ENCODE measurements at places on chromosomes 13 and 19. TPM values are rescaled to one million over a fixed set of nuclear protein-coding genes. Genes with fewer than 3 reads are reported as not detected.

The OR7A5 gene
- 0.13 TPM for polyA plus RNA-seq

The ATP8B3 gene
- polyA plus RNA-seq: 2.8 TPM

The BRME1 gene
- 0.57 TPM for polyA plus RNA-seq

The MYADM gene
- 16.8 TPM for polyA plus RNA-seq

The FIZ1 gene
- polyA plus RNA-seq: 2.7 TPM

The ZNF528 gene
- polyA plus RNA-seq: 11.1 TPM

The NPAS1 gene
- polyA plus RNA-seq: 0.81 TPM

The TNFSF11 gene
- polyA plus RNA-seq: not detected

The KCNN4 gene
- polyA plus RNA-seq: 10.5 TPM

The CRB3 gene
- polyA plus RNA-seq: 6.1 TPM

The FFAR2 gene
- polyA plus RNA-seq: not detected

The VMAC gene
- 3.0 TPM for polyA plus RNA-seq

The SHANK1 gene
- 0.82 TPM for polyA plus RNA-seq

The TINCR gene
- 20.3 TPM for polyA plus RNA-seq

The ZNF20 gene
- 2.4 TPM for polyA plus RNA-seq

The PDE4C gene
- polyA plus RNA-seq: 0.03 TPM

The DNAAF3 gene
- 14.3 TPM for polyA plus RNA-seq

The CFAP97D2 gene
- not detected for polyA plus RNA-seq

The SLC8A2 gene
- 0.17 TPM for polyA plus RNA-seq

The LACC1 gene
- polyA plus RNA-seq: 6.5 TPM

DNA sequence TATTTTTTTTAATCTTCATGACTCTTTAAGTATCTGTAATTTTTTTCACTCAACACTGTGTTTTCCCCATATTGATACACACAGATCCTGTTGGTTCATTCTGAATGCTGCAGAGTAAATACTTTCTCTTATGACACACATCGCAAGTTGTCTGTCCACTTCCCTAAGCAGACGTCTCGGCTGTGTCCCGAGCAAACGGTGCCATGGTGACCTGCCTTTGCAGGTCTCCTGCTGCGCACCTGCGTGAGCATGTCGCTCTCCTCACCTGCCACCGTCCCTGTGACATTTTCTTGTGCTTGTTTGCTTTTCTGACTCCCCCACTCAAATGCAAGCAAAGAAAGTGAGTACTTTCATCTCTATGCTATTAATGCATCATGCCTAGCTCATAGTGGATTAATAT is 57.8 kb downstream of the CCDC70 start:
- DNase-seq: no peak

- no peak for DNase-seq
These were observed 141.9 kb downstream of the TEX29 start for GRCh38 chr13:111462221-111462764.

GRCh38 chr19:55345818-55346724 is 6.4 kb downstream of the KMT5C start:
- DNase-seq: no peak

DNA sequence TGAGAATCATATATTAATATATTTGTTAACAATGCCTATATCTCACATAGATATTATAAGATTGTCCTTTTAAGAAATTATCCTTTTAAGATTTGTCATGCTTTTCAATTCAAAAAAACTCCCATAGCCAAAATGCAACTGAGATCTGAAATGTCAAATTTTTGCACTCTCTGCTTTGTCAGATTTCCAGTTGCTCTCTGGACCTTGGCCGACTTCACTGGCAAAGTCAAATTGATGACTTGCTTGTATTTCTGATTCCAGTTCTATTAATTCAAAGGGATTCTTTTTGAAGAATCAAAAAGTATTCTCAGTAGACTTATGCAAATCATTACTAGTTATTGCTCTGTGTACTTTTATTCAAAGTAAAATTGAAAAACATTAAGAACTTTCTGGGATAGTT is 101.2 kb upstream of the SCEL start:
- no peak for DNase-seq

GRCh38 chr13:39498471-39499114 is 104.4 kb downstream of the LHFPL6 start:
- no peak for DNase-seq

- no peak for DNase-seq
These were observed 38.7 kb upstream of the LDLR start for GRCh38 chr19:11050323-11051114.

DNA sequence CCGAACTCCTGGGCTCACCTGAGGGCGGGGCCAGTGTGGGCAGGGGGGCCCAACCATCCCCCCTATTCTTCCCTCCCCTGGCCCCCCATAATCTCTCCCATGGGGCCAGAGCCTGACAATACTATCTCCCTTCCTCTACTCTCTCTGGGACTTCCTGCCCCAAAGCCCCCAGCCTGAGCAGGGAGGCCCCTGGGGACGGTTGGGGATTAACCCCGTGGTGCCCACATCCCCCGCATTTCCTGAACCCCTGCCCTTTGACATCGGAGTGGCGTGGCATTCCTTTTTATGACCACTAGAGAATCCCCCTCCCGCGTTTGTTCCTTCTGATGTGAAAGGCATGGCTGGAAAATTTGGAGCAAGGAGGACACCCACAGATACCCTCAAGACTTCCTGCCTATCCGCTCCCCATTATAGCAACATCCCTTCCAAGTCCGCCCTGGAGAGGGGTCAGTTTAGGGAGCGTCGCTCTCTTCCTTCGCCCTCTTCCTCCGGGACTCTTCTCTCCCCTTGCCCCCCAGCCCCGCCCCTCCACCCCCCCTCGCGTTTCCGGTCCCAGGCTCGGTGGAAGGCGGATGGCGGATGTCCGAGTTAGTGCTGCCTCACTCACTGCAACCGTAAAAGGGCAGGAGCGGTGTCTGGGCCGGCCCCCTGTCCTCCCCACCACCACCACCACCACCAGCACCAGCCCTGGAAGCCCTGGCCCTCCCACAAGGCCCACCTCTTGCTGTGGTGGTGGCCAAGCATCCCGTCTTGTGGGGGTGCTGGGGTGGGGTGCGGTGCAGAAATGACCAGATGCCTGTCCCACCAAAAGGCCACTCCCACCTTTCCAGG is 1.8 kb downstream of the VASP start:
- DNase-seq: no peak

GRCh38 chr19:6718111-6718740 is 2.2 kb downstream of the C3 start:
- DNase-seq: no peak

DNA sequence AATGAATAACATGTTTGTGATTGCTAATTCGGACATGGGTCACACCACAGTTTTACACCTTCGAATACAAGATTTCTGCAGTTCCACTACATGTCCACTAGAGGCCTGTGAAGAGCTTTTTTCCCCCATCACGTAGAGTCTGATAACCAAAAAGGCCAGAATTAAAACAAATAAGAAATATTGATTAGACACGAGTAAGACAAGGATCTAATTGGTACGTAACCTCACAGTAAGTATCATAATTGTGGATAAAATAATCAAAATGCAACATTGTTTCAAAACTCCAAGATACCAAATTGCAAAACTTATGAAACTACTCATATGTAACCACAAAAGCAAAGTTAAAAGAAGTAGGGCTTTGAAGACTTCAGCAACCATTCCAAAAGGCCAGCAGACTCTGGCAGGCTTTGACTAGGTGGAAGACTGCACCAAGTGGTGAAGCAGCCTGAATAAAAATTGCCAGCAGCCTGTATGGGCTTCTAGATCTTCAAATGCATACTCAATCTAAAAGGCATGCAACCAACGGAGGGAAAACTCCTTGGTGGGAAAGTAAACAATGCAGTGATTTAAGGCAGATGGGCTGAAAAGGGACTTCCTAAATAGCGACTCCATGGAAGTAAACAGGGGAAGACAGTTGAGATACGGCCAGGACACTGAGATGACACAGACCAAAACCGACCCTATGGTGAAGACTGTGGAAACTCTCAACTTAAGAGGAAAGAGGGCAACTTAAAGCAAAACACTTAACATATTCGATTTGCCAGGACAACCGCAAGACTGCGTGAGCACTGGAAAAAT is 56.7 kb downstream of the STARD13 start:
- no peak for DNase-seq

DNA sequence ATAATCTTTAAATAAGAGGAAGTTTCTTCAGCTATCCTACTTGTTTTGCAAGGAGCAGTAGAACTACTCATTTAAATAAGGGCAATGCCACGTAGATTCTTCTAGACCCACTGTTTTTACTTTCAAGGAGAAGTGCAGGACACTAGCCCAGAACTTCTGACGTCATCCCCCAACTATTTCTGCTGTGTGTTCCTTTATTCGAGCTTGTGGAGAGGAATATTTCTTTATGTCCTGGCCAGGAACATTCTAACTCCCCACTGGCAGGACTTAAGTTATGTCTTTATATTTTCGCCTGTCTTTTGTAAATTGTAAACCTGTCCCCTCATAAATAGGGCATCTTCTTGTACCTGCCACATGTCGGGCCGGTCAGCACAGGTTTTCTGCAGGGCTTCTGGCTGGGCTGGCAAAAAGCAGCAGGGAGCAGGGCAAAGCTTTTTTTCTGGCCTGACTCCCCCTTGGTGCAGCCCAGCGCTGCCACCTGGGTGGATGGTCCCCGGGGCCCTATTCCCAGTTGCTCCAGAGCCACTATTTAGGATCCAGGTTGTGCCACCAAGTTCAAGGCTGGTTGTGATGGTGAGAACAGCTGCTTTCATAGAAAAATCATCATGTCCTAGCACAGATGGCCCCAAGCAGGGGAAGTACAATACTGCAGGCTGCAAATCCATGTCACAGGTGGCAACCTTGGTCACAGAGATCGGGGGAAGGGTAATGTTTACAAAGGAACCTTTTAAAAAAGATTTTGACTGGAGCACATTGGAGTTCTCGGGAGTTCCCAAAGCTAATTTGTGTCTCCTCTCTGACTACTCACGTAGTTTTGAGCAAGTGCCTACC is 1.8 kb downstream of the MBNL2 start:
- DNase-seq: peak; percentile 52

DNA sequence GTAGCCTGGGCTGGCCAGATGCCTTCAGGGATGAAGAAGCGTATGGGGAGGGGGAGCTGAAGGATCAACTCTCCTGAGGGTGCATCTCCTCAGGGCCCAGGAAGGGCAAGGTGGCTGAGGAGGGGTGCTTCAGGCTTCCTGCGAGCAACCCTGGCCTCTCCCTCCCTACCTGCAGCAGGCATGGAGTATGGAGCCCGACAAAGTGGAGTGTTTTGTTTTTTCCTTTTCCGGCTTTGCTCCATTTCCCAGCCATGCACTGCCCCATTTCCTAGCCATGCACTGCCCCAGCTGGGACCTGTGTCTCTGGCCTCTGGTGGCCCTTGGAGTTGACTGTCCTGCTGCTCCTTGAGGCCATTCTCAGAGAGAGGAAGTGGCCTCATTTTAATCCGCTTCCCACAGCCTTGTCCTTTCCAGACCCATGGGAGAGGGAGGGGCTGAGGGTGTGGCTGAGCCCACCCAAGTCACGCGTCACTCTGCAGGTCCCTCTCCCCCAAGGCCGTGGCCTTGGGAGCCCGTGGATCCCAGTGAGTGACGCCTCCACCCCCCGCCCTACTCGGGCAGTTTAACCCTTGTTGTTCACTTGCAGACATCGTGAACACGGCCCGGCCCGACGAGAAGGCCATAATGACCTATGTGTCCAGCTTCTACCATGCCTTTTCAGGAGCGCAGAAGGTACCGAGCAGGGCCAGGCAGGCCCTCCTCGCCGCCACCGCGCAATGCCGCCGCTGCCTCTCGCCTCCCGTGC is 34.4 kb downstream of the CAPN12 start:
- no peak for DNase-seq

GRCh38 chr13:110700186-110700585 is 5.7 kb downstream of the CARS2 start:
- no peak for DNase-seq

GRCh38 chr13:97757807-97758206 is 195.7 kb upstream of the IPO5 start:
- DNase-seq: no peak

- no peak for DNase-seq
These were observed 156.6 kb downstream of the TM9SF2 start for GRCh38 chr13:99657848-99658260.

DNA sequence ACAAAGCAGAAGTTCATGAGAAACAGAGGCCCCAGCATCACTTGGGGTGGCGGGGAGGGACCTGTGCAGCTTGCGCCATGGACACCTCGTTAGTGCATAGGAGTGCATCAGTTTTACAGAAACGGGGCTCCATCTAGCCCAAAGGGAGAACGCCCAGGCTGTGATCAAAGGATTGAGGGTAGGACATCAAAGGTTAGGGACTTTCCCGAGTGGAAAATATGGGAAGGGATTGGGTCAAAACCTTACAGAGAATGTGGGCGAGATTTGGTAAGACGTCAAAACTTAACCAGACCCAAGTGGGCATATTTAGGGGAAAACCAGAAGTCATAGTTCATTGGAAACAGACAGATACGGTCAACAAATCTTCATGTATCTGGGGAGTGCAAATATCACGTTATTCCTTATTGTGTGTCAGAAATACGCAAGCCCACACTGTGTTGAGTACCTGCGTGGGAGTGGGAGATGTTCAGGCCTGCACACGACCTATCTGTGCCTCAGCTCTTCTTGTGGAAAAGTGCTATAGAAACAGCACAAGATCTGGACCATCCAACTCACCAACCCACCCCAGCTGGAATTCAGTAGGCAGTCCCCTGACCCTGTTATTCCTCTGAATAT is 9.4 kb upstream of the GRAMD1A start:
- no peak for DNase-seq

- no peak for DNase-seq
These were observed 46.6 kb downstream of the MBNL2 start for GRCh38 chr13:97268772-97269171.

GRCh38 chr13:48297131-48297786 is 6.3 kb upstream of the RB1 start:
- DNase-seq: no peak

GRCh38 chr13:113506871-113507388 is 16.4 kb upstream of the DCUN1D2 start:
- no peak for DNase-seq

DNA sequence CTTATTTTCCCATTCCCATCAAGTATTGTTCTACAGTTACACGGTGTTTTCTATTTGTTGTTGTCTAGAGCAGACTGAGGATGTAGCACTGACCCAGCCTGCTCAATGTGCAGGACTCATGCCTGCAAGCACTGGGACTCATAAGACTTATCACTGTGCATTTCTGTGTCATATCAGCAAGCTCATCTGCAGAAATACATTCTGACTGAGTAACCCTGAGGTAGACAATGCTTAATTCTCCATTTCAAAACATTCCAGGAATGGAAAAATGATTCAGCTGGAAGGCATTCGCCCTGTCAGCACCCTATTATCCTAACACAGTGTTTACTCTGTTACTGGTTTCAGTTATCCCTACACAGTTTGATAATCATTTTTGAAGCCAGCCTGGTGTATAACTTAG is 2506.4 kb downstream of the PCDH9 start:
- DNase-seq: peak; percentile 25

GRCh38 chr19:45475537-45476291 is 7.9 kb downstream of the FOSB start:
- no peak for DNase-seq
